ENCODE measurements at places on chromosomes 5 and 9. TPM values are rescaled to one million over a fixed set of nuclear protein-coding genes. Genes with fewer than 3 reads are reported as not detected.

C9orf43 gene
- 0.37 TPM for total RNA-seq

SLC31A2 gene
- total RNA-seq, result 10.0 TPM

PRDM9 gene
- not detected for total RNA-seq

PAEP gene
- not detected for total RNA-seq

PTPN3 gene
- not detected for total RNA-seq

CDC42SE2 gene
- total RNA-seq, result 17.1 TPM

SELENOP gene
- not detected for total RNA-seq

NOTCH1 gene
- total RNA-seq, result 11.3 TPM

DNA sequence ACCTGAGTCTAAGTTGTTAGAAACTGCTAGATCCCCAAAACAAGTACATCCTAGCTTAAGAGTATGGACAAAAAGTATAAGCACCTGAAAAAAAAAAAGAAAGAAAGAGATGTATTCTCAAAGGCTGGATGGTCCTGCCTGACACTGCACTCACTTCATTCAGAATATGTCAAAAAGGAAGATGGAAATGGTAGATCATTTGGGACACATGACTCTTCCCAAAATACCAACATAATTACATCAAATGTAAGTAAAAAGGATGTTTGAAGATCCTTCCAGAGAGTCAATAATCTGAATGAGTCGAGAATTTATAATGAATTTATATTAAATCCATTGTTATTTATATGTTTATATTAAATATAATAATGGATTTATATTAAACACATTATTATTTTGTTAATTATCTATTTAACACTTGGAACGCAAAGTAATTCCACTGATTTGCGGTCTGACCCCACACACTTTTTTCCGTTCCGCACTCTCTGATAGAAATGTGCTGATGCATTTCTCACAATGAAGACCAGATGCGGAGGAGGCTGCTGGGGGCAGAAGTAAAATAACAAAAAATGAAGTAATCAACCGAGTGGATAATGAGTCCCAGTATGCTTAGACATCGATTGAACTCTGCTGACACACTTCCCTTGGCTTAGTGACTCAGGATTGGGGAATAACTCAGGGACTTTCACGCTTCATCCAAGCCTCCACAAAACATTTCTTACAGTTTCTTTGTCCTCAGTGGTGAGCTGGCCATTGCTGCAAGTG lies 201.2 kb downstream of the ADAMTS12 start:
- peak overlapping the region; percentile 91 for H3K27ac ChIP-seq
- peaks cover 85% of the 10 kb centered on the region for H3K4me1 ChIP-seq

GRCh38 chr5:132497488-132497997 lies 7.0 kb upstream of the IRF1 start:
- H3K27ac ChIP-seq, result peak overlapping the region; percentile 98
- peaks cover 60% of the 10 kb centered on the region for H3K4me1 ChIP-seq
- peak overlapping the region; percentile 88 for H3K4me3 ChIP-seq
- peak; percentile 87 for DNase-seq
- H3K27me3 ChIP-seq, result peaks cover 1% of the 10 kb centered on the region
- no peaks in the 10 kb centered on the region for H3K36me3 ChIP-seq

- no peak for DNase-seq
- no peak overlapping the region for H3K27ac ChIP-seq
These were observed 46.5 kb upstream of the CDK5RAP2 start for GRCh38 chr9:120626512-120626911.

GRCh38 chr9:93306579-93307091 lies 122.7 kb downstream of the WNK2 start:
- H3K27me3 ChIP-seq, result peaks cover 13% of the 10 kb centered on the region
- H3K36me3 ChIP-seq, result no peaks in the 10 kb centered on the region
- DNase-seq, result no peak
- H3K4me3 ChIP-seq, result no peak overlapping the region

- no peak overlapping the region for H3K4me3 ChIP-seq
- no peak overlapping the region for H3K27ac ChIP-seq
- DNase-seq, result no peak
- H3K27me3 ChIP-seq, result no peaks in the 10 kb centered on the region
- H3K36me3 ChIP-seq, result peaks cover 29% of the 10 kb centered on the region
These were observed 111.7 kb downstream of the AP3B1 start for GRCh38 chr5:78182838-78183237.

- no peak for DNase-seq
- H3K27ac ChIP-seq, result no peak overlapping the region
- no peak overlapping the region for H3K4me3 ChIP-seq
- H3K36me3 ChIP-seq, result peaks cover 20% of the 10 kb centered on the region
These were observed 45.2 kb downstream of the PAX5 start for GRCh38 chr9:36988848-36989247.

DNA sequence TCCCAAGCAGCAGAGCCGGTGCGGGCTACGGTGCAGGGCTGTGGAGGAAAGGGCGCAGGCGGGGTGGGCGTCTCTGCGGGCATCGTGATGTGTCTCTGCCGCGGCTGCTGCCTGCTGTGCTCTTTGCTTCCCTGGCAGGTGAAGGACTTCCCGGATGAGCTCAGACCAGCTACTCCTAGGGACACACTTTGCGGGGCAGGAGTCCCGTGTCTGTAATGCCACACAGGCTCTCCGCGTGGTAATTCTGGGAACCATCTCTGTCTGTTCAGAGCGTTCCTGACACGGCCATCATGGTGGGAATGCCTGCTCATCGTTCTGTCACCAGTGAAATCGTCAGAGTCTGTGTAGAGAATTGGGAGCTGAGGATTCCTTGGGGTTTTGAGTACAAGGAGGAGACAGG lies 235.5 kb downstream of the FANCC start:
- no peaks in the 10 kb centered on the region for H3K27me3 ChIP-seq
- no peak overlapping the region for H3K27ac ChIP-seq
- H3K4me3 ChIP-seq, result no peak overlapping the region
- peaks cover 47% of the 10 kb centered on the region for H3K36me3 ChIP-seq

GRCh38 chr9:70539526-70539925 lies 125.1 kb upstream of the KLF9 start:
- H3K27ac ChIP-seq, result peak overlapping the region; percentile 71
- H3K27me3 ChIP-seq, result no peaks in the 10 kb centered on the region
- H3K4me1 ChIP-seq, result peaks cover 35% of the 10 kb centered on the region
- peak overlapping the region; percentile 26 for H3K4me3 ChIP-seq
- DNase-seq, result peak; percentile 31
